ENCODE measurements at places on chromosomes 3 and 15. TPM values are rescaled to one million over a fixed set of nuclear protein-coding genes. Genes with fewer than 3 reads are reported as not detected.

GRCh38 chr3:171770689-171771620, 39.3 kb downstream of the PLD1 start:
- DNase-seq = no peak

DNA sequence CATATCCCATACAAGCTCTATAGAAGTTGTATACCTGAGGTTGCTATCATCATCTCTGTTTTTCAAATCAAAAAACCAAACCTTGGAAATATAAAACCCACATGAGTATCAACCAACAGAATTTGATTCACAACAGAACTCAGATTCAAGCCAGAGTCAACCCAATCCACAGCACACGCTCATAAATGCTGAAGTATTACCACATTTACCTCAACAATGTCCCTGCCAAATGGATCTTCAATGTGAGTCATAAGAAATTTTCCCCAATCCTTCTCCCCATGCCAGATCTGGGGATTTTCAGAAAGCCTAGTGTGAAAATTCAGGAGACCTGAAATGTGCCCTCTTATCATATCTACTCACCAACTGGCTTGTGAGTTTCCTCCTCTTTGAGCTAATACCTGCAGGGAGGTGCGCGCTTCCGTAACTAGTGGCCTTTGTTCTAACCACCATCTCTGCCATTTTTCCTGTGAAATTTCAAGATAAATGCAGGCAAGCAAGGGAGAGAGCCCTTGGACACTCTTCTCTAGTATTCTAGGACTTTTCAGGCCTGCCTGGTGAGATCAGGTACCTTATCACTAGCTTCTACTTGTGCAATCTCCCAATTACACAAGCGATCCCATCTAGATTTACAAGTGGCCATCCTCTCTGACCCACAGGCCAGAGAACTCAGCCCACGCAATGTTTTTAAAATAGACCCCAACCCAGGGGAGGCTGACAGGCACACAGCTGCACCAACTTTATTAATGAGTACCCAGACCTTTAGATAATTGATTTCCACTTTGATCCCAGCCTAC, 1076.9 kb upstream of the CFAP20DC start:
- DNase-seq = no peak

The SHF gene
- 19.8 TPM for total RNA-seq

DNA sequence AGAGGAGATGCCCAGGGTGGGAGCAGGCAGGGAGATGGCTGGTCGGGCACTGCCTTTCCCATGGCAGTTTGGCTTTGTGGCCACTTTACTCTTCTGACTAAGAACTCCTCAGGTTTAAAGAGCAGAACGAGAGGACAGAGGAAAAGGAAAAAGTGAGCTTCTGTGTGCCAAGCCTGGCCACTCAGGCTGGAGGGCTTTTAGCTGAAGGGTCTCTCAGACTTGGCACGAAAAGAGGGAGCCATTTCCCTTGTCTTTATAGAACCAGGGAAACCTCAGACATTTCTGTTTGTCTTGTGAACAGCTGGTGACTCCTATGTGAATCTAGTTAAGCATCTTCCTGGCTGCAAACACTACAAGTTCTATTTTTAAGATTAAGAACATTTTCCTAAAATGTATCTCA, 23.3 kb upstream of the PSMD6 start:
- no peak for DNase-seq

The NANOGP8 gene
- total RNA-seq = not detected

The DAZL gene
- not detected for total RNA-seq

DNA sequence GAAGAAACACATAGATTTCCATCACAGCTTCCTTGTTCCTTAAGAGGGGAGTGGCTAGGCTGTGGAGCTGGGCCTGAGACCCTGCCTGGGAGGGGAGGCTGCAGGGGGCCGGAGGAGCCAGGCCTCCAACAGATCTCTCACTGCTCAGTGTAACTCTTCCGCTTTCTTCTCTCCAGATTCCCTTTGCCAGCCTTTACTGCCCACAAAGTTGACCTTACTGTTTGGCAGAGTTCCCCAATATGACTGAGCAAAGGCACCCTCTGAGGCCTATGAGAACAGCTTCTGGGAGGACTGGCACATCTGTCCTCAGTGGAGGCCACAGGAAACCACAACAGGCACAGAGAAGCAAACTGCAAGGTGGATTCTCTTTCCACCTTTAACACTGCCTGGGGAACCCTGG, 38.1 kb downstream of the SLCO2A1 start:
- no peak for DNase-seq

GRCh38 chr3:124937049-124937448, 2.5 kb upstream of the MUC13 start:
- DNase-seq = no peak

The OIP5 gene
- total RNA-seq = 13.5 TPM

GRCh38 chr3:23740517-23740965, 65.2 kb upstream of the UBE2E1 start:
- peak; percentile 85 for DNase-seq

The HRG gene
- total RNA-seq = not detected

The NMB gene
- 2.7 TPM for total RNA-seq

The SLC9C1 gene
- total RNA-seq = not detected

- DNase-seq = no peak
Observed at GRCh38 chr15:65326117-65326526, 21.6 kb downstream of the RNU5B-1 start.

DNA sequence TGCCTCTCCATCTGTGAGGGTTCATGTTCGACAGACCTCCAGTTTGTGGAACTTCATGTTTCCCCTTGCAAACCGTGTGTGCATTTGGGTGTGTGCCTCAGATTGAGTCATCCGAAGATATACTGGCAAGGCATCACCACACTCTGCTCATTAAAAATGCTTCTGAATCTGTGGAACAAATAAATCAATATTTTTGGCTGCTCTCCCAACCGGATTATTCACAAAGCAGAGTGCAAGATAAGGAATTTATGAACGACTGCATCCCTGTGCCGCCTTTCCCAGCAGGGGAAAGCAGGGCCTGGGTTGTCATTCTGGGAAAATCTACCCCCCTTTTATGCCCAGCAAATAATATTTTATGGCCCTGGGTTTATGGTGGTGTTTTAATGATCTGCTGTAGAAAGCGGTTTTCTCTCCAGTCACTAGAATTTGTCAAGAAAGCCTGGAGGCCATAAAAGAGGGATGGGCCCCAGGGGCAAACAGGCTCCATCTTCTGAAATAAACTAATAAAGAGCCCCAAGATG, 4.2 kb upstream of the WNT5A start:
- no peak for DNase-seq

DNA sequence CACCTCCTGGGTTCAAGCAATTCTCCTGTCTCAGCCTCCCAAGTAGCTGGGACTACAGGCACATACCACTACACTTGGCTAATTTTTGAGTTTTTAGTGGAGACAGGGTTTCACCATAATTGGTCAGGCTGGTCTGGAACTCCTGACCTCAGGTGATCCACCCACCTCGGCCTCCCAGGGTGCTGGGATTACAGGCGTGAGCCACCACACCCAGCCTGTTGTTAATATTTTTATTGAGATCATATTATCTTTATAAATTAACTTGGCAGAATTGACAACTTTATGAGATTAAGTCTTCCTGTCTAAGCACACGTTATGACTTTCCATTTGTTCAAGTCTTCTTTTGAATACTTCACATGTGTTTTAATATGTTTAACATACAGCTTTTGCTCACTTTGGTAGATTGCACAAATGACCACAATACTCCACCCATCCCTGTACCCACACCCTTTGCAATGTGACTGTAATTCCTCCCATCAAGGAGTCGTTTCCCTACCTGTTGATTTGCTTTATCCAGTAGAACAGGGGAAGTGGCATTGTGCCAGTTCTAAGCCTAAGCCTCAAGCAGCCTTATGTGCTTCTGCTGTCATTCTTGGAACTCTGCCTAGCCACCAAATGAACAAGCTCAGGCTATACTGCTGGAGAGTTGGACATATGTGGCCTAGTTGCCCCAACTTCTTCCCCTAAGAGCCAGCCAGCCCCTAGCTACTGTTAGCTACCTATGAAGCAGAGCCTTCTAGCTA, 8.2 kb downstream of the XYLB start:
- no peak for DNase-seq

- DNase-seq = no peak
Observed at GRCh38 chr15:29672923-29673809, 149.1 kb downstream of the TJP1 start.

DNA sequence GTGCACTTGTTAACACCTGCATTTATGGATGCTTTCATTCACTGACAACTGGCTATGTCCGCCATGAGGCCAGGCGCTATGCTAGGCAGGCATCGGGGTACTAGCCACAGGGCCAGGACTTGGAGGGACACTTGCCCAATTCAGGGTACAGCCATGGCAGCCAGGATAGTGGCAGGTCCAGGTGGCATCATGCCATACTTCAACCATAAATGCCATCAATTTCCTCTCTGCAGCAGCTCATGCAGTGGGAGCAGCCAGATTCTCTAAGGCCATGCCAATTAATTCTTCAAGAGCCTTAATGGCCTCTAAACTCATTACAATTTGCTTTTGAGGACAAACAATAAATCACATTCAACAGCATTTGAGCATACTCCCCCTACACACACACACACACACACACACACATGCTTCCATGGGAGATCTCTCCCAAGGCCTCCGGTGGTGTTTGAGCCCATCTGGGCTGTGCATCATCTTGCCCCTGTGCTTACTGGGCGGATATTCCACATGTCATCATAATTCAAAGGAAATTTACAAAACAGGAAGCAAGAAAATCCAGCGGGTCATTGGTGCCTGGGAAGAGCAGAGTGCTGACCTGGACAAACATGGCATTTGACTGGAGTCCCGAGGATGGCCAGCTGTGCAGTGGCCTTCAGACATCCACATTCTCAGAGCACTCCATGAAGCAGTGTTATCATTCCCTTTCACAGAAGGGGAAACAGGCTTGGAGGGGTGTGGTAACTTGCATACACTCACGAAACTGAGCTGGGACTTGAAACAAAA, 109.1 kb downstream of the IQSEC1 start:
- no peak for DNase-seq

DNA sequence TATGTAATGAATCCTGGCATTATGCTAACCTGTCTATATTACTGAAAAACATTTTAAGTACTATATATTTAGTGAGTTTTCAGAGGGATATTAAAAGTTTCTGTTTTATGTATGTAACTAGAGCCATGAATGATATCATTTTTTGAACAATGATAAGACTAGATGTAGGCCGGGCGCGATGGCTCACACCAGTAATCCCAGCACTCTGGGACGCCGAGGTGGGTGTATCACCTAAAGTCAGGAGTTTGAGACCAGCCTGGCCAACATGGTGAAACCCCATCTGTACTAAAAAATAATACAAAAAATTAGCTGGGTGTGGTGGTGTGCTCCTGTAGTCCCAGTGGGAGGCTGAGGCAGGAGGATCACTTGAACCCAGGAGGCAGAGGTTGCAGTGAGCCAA, 34.1 kb downstream of the DHX36 start:
- DNase-seq = no peak

DNA sequence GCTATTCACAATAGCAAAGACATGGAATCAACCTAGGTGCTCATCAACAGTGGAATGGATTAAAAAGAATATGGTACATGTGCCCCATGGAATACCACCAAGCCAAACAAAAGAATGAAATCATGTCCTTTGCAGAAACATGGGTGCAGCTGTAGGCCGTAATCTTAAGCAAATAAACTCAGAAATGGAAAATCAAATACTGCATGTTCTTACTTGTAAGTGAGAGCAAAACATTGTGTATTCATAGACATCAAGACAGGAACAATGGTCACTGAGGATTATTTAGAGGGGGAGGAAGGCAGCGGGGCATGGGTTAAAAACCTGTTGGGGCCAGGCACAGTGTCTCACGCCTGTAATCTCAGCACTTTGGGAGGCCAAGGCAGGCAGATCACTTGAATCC, 304.7 kb upstream of the ROBO2 start:
- DNase-seq = no peak

- DNase-seq = peak; percentile 67
Observed at GRCh38 chr3:37163262-37164015, 10.9 kb downstream of the LRRFIP2 start.

DNA sequence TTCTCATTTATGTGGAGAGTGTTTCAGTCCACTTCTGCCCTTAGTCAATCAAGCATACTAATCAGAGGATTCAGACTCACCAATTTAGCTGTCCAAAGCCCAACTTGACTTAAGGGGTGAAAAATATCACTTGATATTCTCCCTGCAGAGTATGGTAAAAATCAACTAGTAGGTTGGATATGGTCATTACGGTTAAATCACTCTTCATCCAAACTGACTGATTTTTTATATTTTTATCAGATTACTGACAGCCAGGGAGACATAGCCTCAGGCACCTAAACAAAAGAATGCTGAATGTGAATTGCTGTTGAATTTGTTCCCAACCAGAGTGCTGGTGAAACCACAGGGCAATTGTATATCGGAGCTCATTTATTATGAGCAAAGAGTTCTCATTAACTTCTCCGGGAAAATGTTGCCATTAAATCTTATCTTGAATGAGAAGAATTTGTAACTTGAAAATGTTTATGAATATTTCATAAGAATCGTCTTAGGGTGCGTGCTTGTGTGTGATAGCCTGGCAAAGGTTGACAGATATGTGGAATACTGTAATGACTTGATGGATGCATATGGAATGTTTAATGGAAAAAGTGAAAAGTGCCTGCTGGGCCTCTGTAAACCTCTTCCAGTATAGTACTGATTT, 411.2 kb downstream of the NAALADL2 start:
- no peak for DNase-seq

DNA sequence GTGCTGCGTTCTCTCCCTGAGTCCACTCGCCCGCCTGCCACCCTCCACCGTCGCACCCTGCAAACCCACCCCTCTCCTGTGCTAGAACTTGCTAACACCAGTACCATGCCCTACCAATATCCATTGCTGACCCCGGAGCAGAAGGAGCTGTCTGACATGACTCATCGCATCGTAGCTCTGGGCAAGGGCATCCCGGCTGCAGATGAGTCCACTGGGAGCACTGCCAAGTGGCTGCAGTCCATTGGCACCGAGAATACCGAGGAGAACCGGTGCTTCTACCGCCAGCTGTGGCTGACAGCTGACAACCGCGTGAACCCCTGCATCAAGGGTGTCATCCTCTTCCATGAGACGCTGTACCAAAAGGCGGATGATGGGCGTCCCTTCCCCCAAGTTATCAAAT, 4.9 kb upstream of the ALAS1 start:
- DNase-seq = no peak

The LDHAL6B gene
- not detected for total RNA-seq

- no peak for DNase-seq
Observed at GRCh38 chr3:13150624-13151023, 77.4 kb upstream of the IQSEC1 start.
